Smooth muscle cell of trachea (primary cell): ENCODE measurements at places on chromosomes 13 and 19. TPM values are rescaled to one million over a fixed set of nuclear protein-coding genes. Genes with fewer than 3 reads are reported as not detected.

The HIPK4 gene
- 0.17 TPM in 1 of 2 replicates, not detected in the other for total RNA-seq

The TEAD2 gene
- total RNA-seq = 18.8 and 24.3 TPM in 2 replicates

The NKPD1 gene
- total RNA-seq = under 0.01 and 0.66 TPM in 2 replicates

The EVI5L gene
- 19.2 and 32.6 TPM in 2 replicates for total RNA-seq

The ZNF790 gene
- total RNA-seq = 6.8 and 8.3 TPM in 2 replicates

The ACTN4 gene
- 345 and 354 TPM in 2 replicates for total RNA-seq

The SMAD9 gene
- 5.2 and 9.8 TPM in 2 replicates for total RNA-seq

The RGS9BP gene
- 0.15 and 0.83 TPM in 2 replicates for total RNA-seq

The MAMSTR gene
- total RNA-seq = 1.9 and 3.8 TPM in 2 replicates

The KANK3 gene
- 0.15 and 0.50 TPM in 2 replicates for total RNA-seq

The ZNF724 gene
- total RNA-seq = 1.8 and 6.7 TPM in 2 replicates

The ADAMTS10 gene
- 4.4 and 11.9 TPM in 2 replicates for total RNA-seq

The HSPB6 gene
- total RNA-seq = 125 and 302 TPM in 2 replicates

The MZT1 gene
- 5.1 and 12.9 TPM in 2 replicates for total RNA-seq

The ZNF888 gene
- total RNA-seq = 2.6 and 8.9 TPM in 2 replicates

The CEACAM3 gene
- not detected in 2 replicates for total RNA-seq

The ZNF69 gene
- 4.0 and 4.1 TPM in 2 replicates for total RNA-seq

The IL11 gene
- 2.6 and 3.6 TPM in 2 replicates for total RNA-seq

The MUC16 gene
- total RNA-seq = not detected in 2 replicates

The LILRB3 gene
- not detected in 2 replicates for total RNA-seq

The ZNF865 gene
- 3.5 and 3.9 TPM in 2 replicates for total RNA-seq

The WDR87 gene
- total RNA-seq = under 0.01 TPM in 1 of 2 replicates, not detected in the other

The CYP4F12 gene
- not detected in 2 replicates for total RNA-seq

The GFY gene
- not detected in 2 replicates for total RNA-seq

The TIMM13 gene
- total RNA-seq = 32.4 and 42.6 TPM in 2 replicates

The BSG gene
- 327 and 538 TPM in 2 replicates for total RNA-seq

The CLDN10 gene
- total RNA-seq = not detected in 2 replicates
